Psoas muscle (tissue), 8 donors: ENCODE measurements at places on chromosomes 2 and 18. TPM values are rescaled to one million over a fixed set of nuclear protein-coding genes. Genes with fewer than 3 reads are reported as not detected.

DNA sequence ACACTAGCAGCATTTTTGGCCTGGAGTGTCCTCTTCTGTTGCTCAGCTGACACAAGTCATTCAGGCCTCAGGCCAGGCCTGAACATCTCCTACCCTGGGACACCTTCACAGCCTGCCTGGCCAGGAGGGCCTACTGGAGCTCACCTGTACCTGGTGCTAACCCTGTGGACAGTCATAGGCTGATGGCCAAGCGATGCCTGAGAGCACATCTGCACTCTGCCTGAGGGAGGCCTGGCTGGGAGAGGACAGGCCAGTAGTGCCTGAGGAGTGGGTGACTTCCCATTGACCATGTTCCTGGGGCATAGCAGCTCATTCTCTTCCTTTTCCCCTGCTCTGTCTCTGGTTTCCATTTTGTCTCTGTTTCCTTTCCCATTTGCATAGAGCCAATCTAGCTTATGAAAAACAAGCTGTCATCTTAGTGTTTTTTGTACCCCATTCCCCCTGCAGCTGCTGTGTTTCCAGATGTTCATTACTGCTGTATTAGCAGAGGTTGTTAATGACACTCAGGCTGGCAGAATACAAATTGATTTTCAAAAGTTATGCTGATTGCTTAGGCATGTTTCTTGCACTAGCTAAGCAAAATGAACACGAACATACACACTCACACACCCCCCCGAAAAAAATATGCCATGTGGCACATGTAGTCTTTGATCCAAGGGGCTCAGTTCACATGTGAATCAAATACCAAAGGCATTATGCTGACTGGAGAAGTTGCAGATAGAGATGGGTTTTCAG is 149.7 kb upstream of the HS6ST1 start:
- no peak for DNase-seq

GRCh38 chr2:68448671-68449653 is 18.1 kb downstream of the FBXO48 start:
- no peak for DNase-seq

- no peak for DNase-seq
These were observed 78.1 kb upstream of the FAM110C start for GRCh38 chr2:124241-124880.

GRCh38 chr2:142104134-142104758 is 26.6 kb downstream of the LRP1B start:
- DNase-seq = no peak

GRCh38 chr2:232621186-232621585 is 12.2 kb upstream of the EFHD1 start:
- no peak for DNase-seq

- no peak for DNase-seq
These were observed 13.7 kb downstream of the CALCRL start for GRCh38 chr2:187434342-187434785.

- DNase-seq = no peak
These were observed 407.5 kb upstream of the NRP2 start for GRCh38 chr2:205274801-205275200.

DNA sequence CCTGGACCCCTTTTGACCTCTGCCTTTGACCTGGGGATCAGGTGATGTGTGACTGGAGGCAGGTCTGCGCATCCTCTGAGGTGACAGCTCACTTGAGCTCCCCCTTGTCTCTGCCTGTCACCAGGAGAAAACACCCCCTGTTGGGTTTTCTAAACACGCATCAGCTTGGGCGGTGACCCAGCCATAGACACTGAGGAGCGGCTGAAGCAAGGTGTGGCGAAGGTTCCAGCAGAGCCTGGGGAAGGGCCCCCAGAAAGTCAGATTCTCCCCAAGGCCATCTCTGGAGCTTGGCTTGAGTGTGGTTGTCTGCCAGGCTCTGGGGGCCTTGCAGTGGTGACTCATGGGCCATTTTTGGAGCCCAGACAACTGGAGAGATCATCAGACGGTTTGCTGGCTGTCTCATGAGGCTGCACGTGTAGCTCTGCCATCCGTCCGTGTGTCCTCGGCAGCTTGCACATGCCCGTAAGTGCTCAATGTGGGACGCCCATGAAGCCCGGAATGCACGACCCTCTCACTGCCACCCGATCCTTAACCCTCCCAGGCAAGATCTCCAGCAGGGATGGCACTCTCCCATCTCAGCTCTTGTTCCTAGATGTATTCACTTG is 29.4 kb downstream of the SIX3 start:
- DNase-seq = no peak

- no peak for DNase-seq
These were observed 18.8 kb downstream of the ANKRD29 start for GRCh38 chr18:23643815-23644490.

DNA sequence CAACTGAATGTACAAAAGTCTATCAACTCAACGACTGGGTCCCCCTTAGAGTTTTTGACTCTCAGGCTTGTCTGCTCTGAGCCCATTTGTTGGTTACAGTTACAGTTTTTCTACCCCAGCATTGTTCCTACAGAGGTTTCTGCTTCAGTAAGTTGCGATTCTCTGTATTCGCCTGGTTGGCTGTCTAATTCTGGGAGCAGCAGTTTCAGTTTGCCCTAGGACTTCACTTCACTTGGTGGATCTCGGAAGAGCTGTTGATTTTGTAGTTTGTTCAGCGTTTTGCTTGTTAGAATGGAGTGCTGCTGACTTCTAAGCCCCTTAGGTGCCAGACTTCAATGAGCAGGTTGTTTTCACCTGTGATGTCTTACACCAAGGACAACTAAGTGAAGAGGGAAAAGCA is 296.5 kb upstream of the EPAS1 start:
- no peak for DNase-seq

GRCh38 chr2:214881647-214882202 is 72.2 kb upstream of the BARD1 start:
- no peak for DNase-seq

- DNase-seq = no peak
These were observed 1165.6 kb upstream of the ZEB2 start for GRCh38 chr2:145685383-145686050.

DNA sequence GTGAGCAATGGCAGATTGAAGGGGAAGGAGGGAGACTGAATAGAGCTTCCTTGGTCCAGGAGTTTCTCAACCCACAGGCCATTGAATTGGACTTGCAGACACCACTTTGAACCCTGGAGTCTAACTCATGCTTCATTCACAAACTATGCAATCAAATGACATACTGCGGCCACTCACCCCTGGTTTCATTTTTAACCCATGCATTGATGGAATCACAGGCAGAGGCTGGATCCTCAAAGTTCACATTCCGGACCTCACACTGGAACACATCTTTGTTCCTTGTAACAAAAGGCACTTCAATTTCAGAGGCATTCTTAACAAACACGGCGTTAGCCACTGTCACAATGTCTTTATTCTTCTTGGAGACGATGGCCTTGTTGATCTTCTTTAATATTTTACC is 40.7 kb downstream of the MRPL44 start:
- no peak for DNase-seq

DNA sequence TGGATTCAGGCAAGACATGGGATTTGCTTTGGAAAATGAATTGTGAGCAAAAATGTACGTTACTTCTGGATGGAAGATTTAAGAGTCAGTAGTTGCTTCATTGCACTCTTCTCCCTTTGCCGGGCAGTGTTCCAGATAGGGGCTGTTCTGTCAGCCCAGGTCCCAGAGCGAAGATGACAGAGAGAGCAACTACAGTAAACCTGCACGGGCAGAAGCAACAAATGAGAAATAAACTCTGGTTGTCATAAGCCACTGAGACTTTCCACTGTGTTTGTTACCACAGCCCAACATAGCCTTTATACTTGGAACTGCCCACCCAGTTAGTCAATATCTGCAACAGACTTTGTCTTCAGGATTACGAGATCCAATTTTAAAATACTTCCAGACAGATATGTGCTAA is 83.3 kb downstream of the CACNB4 start:
- DNase-seq = no peak

Gene IL1F10
- not detected for total RNA-seq

Gene TNFAIP6
- 1.1 TPM for total RNA-seq

Gene NTSR2
- total RNA-seq = not detected

Gene CRYBA2
- not detected for total RNA-seq

Gene POMC
- 6.4 TPM for total RNA-seq

Gene FZD7
- total RNA-seq = 32.1 TPM
